NCI-H2227 treated with DMSO at 0.1 percent for 48 hours (cell line): ENCODE measurements at places on chromosomes 3 and 15.

DNA sequence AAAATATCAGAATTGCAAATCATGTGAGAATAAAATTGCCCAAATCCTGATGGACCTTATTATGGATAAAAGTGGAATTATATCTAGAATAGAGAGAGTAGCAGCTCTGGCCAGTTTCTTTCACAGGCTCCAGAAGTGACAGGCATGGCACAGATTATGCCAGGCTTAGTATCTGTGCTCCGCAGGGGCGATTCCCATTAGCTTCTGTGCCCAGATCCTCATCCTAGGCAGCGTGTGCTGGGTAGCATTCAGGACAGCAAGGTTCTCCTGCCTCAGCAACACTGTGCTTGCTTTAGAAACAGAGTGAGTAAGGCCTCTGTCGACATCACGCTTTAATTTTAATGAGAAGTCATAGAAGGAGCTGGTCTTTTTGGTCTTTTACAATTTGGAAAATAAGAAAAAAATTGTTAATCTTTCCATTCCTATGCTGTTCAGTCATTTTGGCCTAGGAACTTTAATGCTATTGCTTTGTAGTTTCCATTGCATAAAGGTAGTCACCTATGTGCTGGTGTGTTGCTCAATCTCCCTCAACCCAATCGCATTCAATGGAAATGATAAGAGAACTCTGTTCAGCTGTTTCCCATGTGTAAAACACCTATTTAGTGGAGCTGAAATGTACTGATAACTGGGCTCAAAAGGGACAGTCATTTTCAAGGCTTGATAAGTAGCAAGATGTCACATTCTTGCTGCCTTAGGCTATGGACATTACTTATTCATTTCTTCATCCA lies 770.1 kb downstream of the AGBL1 start:
- DNase-seq = no peak

DNA sequence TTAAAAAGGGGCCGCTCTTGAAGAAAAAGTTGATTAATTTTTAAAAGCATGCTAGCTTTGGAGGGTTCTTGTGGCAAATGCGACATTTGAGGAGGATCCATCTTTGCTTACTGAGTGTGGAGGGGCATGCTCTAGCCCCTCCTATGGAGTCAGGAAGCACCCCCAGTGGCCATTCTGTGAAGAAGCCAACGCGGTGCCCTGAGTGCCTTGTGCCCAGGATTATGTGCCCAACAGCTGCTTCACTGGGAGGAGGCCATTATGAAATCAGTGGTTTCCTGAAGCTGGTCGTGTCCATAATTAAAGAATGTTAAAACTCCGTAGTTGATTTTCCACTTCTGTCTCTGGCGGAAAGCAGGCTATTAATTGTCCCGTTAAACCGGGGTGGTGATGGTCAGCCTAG lies 69.1 kb upstream of the TNFAIP8L3 start:
- DNase-seq = no peak

DNA sequence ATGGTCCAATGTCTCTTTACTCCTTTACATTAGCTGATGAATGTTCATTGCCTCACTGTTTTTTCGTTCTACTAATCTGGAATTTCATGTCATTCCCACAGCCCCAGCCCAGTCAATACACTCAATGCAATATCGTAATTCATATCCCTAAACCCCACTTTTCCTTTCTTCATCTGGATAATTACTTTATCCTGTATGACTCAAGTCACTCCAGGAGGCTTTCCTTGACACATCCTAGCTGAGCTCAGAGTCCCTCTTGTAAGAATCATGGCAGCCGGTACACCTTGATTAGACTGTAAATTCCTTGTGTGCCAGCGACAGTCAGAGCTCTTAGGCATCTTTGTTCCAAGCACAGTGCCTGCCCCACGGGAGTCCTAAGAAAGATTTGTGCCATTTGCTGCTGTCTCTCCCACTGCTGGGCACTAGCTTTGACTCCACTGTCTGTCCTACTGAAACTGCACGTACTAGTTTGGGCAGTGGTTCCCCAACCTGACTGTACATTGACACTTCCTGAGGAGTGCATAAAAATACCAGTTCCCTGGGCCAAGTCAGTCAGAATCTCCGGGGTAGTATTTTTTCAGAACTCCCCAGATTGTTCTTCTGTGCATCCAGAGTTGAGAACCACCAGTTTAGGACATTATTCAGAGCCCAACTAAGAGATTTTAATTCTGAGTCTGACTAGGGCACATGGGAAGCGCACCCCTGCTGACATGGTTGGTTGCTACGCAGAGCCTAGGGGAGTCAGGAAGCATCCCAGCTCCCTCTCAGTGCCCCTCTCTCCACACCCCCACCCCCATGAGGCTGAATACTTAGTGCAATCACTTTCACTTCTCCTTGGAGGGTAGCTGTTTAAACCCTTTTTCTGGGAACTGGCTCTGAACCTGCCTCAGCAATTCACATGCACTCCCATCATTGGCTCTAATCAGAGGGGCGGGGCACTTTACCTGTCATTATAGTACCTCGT lies 19.5 kb upstream of the C3orf70 start:
- DNase-seq = no peak

DNA sequence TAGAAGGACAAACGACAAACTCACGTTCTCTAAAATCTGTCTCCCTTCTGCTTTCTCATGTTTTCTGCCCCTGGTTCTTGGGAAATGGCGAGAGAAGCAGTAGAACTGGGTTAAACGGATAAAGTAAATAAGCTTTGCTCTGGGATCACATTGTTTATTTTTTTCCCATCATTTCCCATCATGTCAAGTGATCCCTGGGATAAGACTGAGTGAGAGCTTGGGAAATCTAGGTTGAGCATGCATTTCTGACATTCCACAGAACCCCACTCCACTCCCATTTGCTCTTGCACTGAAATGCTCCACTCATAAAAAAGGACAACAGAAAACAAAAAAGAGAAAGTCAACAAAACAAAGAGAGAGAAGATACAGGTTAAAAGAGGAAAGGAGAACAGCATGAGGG lies 69.1 kb downstream of the SEMA6D start:
- DNase-seq = no peak

- DNase-seq = peak; percentile 24
Observed at GRCh38 chr15:90219421-90220141, 14.2 kb downstream of the CIB1 start.

- peak; percentile 85 for DNase-seq
Observed at GRCh38 chr3:169966951-169967915, 626 bp downstream of the SEC62 start.

DNA sequence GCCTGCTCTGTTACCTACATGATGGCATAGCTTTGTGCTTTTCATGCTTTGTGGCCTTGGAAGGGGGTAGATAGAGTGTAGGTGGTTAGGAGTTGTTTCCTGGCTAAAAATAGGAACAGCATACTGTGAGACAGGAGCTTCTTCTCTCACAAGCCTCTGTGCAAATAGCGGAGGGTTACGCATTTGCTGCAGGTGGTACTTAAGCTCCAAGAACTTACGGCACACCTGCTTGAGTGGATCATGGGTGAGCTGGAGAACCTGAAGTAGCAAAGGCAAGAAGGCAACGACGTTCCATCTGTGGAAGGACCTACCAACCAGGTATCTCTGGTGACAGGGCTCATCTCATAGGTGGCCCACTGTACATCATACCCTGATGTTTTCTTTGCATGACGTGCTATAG lies 66.0 kb downstream of the ST6GAL1 start:
- DNase-seq = no peak

GRCh38 chr3:196624067-196624790 lies 15.3 kb upstream of the NRROS start:
- DNase-seq = no peak

DNA sequence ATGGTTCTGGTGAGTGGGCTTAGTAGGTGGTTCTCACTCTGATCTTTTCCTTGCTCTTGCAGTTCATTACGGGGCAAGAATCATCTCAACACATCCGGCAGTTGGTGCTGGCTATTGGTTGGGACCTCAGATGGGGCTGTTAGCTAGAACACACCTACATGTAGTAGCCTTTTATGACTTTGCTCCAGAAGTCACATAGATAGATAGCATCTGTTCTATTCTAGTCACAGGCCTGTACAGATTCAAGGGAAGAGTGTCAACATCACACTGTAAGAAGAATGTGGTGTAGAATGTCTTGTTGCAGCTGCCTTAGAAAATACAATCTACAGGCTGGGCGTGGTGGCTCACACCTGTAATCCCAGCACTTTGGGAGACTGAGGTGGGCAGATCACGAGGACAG lies 15.1 kb downstream of the RAB5A start:
- DNase-seq = no peak

- DNase-seq = no peak
Observed at GRCh38 chr3:8536096-8537056, 34.8 kb downstream of the LMCD1 start.

DNA sequence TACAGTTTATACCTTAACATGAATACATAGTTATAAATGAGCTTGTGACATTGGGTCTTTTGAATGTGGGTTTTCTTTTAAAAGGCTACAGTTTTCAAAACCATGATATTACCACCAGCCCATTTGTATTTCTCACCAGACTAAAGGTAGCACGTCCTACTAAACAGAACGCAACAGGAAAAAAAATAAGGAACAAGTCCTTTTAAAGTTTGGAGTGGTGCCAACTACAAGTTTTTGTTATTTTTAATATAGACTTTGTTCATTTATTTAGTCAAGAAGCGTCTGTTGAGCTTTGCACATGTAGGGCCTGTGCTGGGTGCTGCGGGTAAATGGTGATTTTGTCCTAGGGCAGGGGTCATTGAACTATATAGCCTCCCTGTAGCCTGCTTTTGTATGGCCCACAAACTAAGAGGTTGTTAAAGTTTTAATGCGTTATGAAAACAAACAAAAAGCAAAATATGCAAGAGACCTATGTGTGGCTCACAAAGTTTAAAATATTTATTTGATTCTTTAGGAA lies 164.4 kb downstream of the GHSR start:
- no peak for DNase-seq

- DNase-seq = no peak
Observed at GRCh38 chr15:44216958-44217357, 21.9 kb upstream of the FRMD5 start.

DNA sequence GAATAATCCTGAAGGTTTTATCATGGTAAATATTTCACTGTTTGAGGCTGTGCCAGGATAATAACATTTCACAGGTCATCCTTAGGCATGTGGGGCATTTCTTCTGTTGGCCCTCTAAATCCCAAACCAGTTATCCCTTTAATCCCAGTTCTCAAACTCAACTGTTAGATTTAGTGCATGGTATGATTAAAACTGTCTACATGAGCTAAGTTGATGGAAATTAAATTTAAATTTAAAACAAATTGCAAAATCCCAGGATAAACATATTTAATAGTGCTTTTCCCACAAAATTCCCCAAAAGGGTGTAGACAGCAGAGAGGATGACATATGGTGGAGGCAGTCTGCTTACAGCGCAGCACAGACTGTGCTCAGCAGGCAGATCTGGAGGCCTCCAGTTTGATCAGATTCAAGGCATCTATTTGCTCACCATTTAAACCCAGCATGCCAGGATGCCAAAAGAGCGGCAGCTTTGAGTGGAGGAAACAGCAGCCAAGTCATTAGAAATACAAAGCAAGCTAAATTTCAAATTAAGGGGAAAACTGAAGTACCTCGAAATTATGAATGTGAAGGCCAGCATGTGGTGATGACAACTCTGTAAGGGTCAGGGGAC lies 325.8 kb downstream of the KCNH8 start:
- DNase-seq = no peak
